NCI-H82 (cell line): ENCODE measurements at places on chromosomes 3 and 15.

- DNase-seq = no peak
Measured at GRCh38 chr15:66940368-66940767, 125.0 kb upstream of the SMAD3 start.

GRCh38 chr15:65801229-65801805 lies 9.2 kb upstream of the DENND4A start:
- DNase-seq = peak; percentile 46

DNA sequence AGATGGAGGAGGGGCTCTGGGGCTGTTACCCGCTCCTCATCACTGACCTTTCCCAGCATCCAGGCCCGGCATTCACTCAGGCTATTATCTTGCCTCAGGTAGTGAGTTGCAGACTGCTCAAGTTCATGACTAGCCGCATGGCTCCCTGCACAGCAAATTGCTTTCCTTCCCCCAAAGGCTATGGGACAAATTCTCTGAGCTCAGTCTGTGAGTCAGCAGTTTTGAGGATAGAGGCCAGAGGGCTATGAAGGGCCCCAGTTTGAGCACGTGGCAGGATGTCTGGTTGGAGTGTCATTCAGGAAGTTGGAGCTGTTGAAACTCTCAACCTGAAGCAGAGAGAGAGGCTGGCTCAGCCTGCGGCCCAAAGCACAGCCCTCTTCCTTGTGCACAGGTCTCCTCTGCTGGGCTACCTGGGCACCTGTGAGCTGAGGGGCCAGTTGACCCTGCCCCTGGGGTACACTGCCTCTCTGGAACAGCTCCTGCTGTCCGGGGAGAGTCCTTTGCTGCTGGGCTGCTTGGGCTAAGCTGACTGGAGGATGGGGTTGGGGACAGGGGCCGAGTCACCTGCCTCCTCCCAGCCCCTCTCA lies 7.9 kb downstream of the FAH start:
- DNase-seq = no peak

GRCh38 chr3:23162934-23163333 lies 40.2 kb upstream of the UBE2E2 start:
- DNase-seq = no peak

DNA sequence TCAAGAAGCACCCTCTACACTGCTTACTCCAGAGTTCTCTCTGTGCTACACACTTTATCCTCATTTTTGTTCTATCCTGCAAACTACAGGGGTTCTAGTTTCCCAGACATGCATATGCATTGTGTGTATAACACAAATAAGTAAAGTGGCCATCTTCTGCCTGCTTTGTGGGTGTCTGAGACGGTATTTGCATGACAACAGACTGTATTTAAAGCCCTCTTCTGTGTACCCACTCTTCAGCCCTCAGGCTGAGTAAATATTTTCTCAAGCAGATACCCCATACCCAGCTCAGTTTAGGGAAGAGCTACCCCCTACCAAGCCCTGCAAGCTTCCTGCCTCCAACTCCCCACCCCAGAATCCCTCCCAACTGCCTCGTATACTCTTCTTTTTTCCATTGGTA lies 31.7 kb downstream of the SYNPR start:
- DNase-seq = no peak

DNA sequence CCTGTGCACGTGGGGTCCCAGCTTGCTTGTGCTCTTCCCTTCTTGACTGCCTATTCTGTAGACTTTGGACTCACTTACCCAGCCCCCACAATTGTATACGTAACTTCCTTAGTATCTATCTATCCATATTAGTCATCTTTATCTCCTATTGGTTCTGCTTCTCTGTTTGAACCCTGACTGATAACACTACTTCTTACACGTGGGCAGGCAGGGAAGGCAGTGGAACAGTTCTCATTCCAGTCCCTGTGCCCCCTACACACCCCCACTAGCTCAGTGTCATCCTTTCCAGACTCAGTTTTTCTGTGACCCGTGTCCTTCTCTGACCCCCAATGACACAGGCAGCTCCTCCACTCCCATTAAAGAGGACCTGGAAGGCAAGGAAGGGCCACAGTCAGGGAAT lies 74.2 kb upstream of the FBN1 start:
- DNase-seq = no peak

GRCh38 chr3:179630753-179631451 lies 21.9 kb upstream of the USP13 start:
- no peak for DNase-seq
